SJSA1 (cell line): ENCODE measurements at places on chromosomes 1 and 21. TPM values are rescaled to one million over a fixed set of nuclear protein-coding genes. Genes with fewer than 3 reads are reported as not detected.

The KCNJ9 gene
- total RNA-seq = not detected in 2 replicates

The PLPPR4 gene
- total RNA-seq = 5.8 and 10.3 TPM in 2 replicates

The VHLL gene
- not detected in 2 replicates for total RNA-seq

DNA sequence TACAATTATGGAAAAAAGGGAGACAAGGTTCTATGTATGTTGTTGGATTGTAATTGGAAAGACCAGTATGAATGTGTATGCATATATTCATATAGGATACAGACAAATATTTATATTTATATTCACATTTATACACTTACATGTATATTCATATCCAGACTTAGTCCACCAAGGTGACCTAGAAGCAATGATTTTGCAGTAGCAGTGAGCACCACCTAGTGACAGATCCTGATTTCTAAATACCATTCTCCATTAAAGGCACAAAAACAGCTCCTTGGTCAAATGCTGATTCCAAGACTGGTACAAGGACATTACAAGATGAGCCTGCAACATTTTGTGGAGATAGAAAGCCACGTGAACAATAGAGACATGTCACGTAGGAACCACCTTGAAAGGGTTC lies 153.4 kb downstream of the SDCCAG8 start:
- H3K4me3 ChIP-seq = no peak overlapping the region
- H3K36me3 ChIP-seq = no peaks in the 10 kb centered on the region
- H3K4me1 ChIP-seq = peaks cover 17% of the 10 kb centered on the region

GRCh38 chr1:19613171-19613703 lies 30.9 kb upstream of the NBL1 start:
- DNase-seq = no peak
- H3K27ac ChIP-seq = no peak overlapping the region
- peaks cover 27% of the 10 kb centered on the region for H3K36me3 ChIP-seq
- no peaks in the 10 kb centered on the region for H3K27me3 ChIP-seq

GRCh38 chr1:239998312-239998649 lies 93.4 kb upstream of the FMN2 start:
- DNase-seq = no peak
- H3K4me3 ChIP-seq = peak overlapping the region; percentile 27
- no peak overlapping the region for H3K27ac ChIP-seq
- H3K27me3 ChIP-seq = peaks cover 44% of the 10 kb centered on the region

DNA sequence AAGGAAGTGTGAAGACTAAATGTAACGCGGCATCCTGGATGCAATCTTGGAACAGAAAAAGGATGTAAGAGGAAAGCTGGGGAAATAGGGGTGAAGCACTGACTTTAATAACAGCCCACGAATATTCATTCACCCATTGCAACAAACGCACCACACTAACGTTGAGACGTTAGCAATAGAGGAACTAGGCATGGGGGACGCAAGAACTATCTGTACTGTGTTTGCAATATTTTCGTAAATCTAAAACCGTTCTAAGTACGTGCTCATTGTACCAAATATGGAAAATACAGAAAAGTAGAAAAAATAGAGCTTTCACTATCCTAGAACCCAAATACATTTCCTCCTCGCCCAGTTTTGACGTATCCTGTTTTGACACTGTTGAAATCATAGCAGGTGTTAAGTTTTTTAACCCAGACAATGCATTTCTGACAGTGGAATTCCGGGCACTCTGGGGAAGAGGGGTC lies 3.9 kb downstream of the LAPTM5 start:
- H3K4me3 ChIP-seq = no peak overlapping the region
- H3K4me1 ChIP-seq = peaks cover 15% of the 10 kb centered on the region
- H3K36me3 ChIP-seq = no peaks in the 10 kb centered on the region
- no peak overlapping the region for H3K27ac ChIP-seq

GRCh38 chr21:37130971-37131370 lies 57.9 kb downstream of the TTC3 start:
- no peak for DNase-seq
- H3K4me3 ChIP-seq = no peak overlapping the region
- H3K27ac ChIP-seq = no peak overlapping the region
- H3K4me1 ChIP-seq = no peaks in the 10 kb centered on the region
- H3K36me3 ChIP-seq = peaks cover 86% of the 10 kb centered on the region

- H3K27me3 ChIP-seq = 0 out of 2 replicates have a peak, but pooled peaks cover 3% of the 10 kb centered on the region
- H3K4me3 ChIP-seq = no peak overlapping the region
- H3K27ac ChIP-seq = no peak overlapping the region
- H3K36me3 ChIP-seq = no peaks in the 10 kb centered on the region
These were observed 18.6 kb upstream of the FMN2 start for GRCh38 chr1:240073097-240073496.

GRCh38 chr1:110106013-110106941 lies 6.0 kb upstream of the UBL4B start:
- peak; percentile 70 for DNase-seq
- no peak overlapping the region for H3K27ac ChIP-seq
- no peaks in the 10 kb centered on the region; the same call in 1 of the 2 replicates for H3K27me3 ChIP-seq
- no peaks in the 10 kb centered on the region for H3K36me3 ChIP-seq

DNA sequence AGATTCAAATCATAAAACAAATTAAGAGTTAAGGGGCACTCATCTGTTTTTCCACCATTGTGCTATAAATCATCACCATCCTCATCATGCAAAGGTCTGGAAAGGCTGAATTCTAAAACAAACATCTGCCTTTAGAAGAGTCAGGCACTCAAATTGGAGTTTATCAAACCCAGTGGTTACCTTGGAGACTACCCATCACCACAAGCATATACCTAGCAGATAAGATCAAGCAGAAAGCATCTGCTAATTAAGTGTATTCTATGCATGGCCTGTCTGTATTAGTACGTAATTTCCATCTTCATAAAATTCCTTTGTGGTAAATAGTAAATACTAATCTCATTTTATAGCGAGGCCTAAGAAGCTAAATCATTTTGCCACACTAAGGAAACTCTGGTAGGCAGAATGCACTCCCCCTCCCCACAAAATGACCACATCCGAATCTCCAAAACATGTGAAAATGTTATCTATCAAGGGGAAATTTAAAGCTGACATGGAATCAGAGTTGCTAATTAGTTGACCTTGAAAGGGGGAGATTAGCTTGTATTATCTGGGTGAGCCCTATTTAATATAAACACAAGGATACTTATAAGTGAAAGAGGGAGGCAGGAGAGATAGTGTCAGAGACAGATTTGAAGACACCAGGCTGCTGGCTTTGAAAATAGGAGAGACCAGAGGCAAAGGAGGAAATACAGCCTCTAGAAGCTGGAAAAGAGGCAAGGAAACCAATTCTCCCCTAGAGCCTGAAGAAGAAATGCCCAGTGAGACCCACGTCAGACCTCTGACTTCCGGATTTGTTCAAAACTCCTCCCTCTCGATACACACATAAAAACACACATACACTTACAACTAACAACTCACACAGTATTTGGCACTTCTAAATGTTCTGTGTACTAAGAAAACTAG lies 23.2 kb downstream of the ARID4B start:
- peaks cover 2% of the 10 kb centered on the region; the same call in 1 of the 2 replicates for H3K4me1 ChIP-seq
- no peaks in the 10 kb centered on the region for H3K36me3 ChIP-seq
- H3K27me3 ChIP-seq = no peaks in the 10 kb centered on the region
- no peak overlapping the region for H3K4me3 ChIP-seq

DNA sequence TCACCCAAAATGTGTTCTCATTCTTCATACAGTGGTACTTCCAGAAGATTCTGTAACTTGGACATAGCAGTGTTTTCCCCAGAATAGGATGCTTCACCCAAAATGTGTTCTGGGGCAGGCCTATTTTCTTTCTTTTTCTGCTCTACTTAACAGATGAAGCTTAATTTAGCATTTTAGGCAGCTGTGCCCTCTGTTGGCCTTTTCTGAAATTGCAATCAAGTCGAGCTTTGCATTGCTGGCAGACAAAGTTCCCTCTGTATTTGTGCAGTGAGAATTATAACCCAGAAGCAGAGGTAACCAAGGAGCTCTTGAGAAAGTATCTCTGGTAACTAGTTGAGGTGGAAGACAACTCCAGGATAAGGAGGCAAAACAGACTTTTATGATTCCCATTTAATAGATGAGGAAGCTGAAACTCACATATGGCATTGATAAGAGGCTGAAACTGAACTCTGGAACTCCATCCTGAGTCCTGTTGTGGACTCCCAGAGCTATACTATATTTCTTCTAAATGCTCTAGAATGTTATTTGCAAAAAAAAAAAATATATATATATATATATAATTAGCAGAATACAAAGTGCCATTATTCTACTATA lies 50.3 kb upstream of the L1TD1 start:
- no peaks in the 10 kb centered on the region for H3K27me3 ChIP-seq
- H3K4me1 ChIP-seq = peaks cover 10% of the 10 kb centered on the region
- H3K36me3 ChIP-seq = no peaks in the 10 kb centered on the region

DNA sequence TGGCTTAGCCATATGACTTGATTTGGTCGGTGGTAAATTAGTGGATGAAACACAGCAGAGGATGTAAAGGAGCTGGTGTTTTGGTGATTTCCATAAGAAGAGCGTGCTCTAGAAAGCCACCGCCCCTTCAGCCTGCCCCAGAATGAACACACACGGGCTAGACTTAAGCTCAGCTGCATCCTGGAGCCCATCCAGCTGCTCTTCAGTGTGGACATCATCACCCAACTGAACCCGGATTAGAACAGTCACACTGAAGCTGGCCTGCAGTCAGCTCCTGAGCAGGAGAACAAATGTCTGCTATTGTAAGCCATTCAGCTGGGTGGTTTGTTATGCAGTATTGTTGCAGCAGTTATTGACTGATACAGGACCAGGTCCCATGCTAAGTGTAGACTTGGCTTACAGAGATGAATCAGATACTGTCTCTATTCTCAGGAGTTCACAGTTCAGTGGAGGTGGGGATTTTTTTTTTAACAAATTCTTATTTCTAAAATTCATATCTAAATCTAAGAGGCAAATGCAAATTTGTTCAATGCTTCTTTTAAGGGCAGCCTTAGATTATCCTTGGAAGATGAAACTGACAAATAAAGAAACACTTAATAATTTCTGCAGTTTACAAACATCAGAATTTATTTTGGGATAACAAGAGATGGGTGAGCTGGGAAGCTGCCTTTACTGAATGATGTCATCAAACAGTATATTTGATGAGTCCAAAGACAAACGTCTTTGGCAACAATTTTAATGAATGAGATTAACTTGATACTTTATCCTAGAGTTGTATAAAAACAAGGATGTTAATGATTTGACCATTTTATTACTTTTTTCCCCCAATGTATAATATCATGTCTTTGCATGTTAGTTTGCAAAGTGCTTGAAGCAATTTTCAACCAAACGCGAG lies 251.2 kb downstream of the TRABD2B start:
- DNase-seq = no peak
- no peak overlapping the region for H3K4me3 ChIP-seq
- H3K27me3 ChIP-seq = no peaks in the 10 kb centered on the region; the same call in 1 of the 2 replicates
- no peaks in the 10 kb centered on the region for H3K36me3 ChIP-seq
- H3K27ac ChIP-seq = no peak overlapping the region
- no peaks in the 10 kb centered on the region for H3K4me1 ChIP-seq

- peaks cover 62% of the 10 kb centered on the region for H3K36me3 ChIP-seq
- H3K27me3 ChIP-seq = no peaks in the 10 kb centered on the region
- peak overlapping the region; percentile 27 for H3K27ac ChIP-seq
- peak; percentile 60 for DNase-seq
These were observed 1.4 kb downstream of the IER5 start for GRCh38 chr1:181089676-181090544.

DNA sequence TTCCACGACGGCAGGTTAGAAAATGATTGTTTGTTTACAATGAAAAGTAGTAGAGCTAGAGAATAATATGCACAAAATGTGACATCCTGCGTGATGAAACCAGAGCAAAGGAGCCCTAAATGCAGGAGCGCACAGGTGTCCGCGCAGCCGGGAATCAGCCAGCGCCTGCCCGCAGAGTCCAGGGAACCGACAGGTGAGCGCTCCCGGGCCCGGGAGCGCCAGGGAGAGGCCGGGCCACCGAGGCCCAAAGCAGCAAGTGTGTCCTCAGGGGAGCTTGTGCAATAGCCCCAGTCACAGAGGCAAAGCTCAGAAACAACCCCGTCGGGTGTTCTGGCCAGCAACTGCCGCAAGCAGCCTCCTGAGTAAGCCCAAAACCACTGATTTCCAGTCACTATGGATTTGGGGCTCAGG lies 789 bp upstream of the GALE start:
- H3K4me3 ChIP-seq = peak overlapping the region; percentile 74
- H3K36me3 ChIP-seq = peaks cover 35% of the 10 kb centered on the region
- H3K4me1 ChIP-seq = peaks cover 17% of the 10 kb centered on the region
- no peak for DNase-seq
- no peaks in the 10 kb centered on the region for H3K27me3 ChIP-seq
- peak overlapping the region; percentile 50 for H3K27ac ChIP-seq

DNA sequence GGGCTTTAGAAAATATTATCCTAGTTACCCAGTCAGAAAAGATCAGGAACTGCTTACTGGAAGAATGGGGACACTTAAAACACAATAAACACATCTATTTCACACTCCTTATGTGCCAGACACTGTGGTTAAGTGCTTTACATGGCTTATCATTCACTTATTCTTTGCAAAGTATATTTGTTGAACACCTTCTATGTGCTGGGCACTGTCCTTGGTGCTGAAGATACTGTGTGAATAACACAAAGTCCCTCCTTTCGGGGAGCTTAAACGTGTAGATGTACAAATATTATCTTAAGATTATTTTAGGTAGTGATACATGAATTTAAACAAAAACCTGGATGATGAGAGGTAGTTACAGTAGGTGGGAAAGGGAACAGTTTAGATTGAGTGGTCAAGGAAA lies 169.3 kb downstream of the ST6GALNAC5 start:
- no peak for DNase-seq
- peaks cover 23% of the 10 kb centered on the region for H3K4me1 ChIP-seq
- no peak overlapping the region for H3K4me3 ChIP-seq
- H3K27ac ChIP-seq = no peak overlapping the region
- 0 out of 2 replicates have a peak, but pooled peaks cover 3% of the 10 kb centered on the region for H3K27me3 ChIP-seq
